A549 treated with DMSO at 1 μM for 4 hours (cell line): ENCODE measurements at places on chromosomes 3 and 15. TPM values are rescaled to one million over a fixed set of nuclear protein-coding genes. Genes with fewer than 3 reads are reported as not detected.

SERINC4 gene
- 0.06 to 0.23 TPM (median 0.12 TPM) in 4 of 5 replicates, not detected in the other for total RNA-seq

STT3B gene
- 73.2 to 90.4 TPM (median 89.2 TPM) in 5 replicates for total RNA-seq

SEMA7A gene
- 2.9 to 4.6 TPM (median 3.4 TPM) in 5 replicates for total RNA-seq

PARP16 gene
- 9.9 to 12.1 TPM (median 10.9 TPM) in 5 replicates for total RNA-seq

SH2D7 gene
- not detected in 5 replicates for total RNA-seq

ALS2CL gene
- total RNA-seq: 6.1 to 7.2 TPM (median 6.8 TPM) in 5 replicates

CAND2 gene
- total RNA-seq: 0.26 to 0.51 TPM (median 0.32 TPM) in 5 replicates

SERPINI2 gene
- not detected in 5 replicates for total RNA-seq

PLA2G4F gene
- total RNA-seq: not detected in 5 replicates

FAM227B gene
- total RNA-seq: 0.76 to 1.3 TPM (median 1.1 TPM) in 5 replicates

GOLGA6L10 gene
- total RNA-seq: 0.43 to 0.74 TPM (median 0.69 TPM) in 5 replicates

GOLGA8H gene
- total RNA-seq: 1.9 to 2.9 TPM (median 2.6 TPM) in 5 replicates

GP9 gene
- total RNA-seq: not detected in 5 replicates

WDR82 gene
- 50.0 to 59.3 TPM (median 55.6 TPM) in 5 replicates for total RNA-seq

NR1I2 gene
- not detected in 5 replicates for total RNA-seq

FBLN2 gene
- total RNA-seq: 1.5 to 2.8 TPM (median 2.3 TPM) in 5 replicates

LMCD1 gene
- total RNA-seq: 75.6 to 119 TPM (median 81.9 TPM) in 5 replicates

POPDC2 gene
- total RNA-seq: 0.16 to 0.99 TPM (median 0.24 TPM) in 4 of 5 replicates, not detected in the other

LOXL1 gene
- total RNA-seq: 0.43 to 0.92 TPM (median 0.55 TPM) in 5 replicates

LIPH gene
- 7.2 to 9.3 TPM (median 8.4 TPM) in 5 replicates for total RNA-seq

EPHA6 gene
- 0.09 to 0.20 TPM (median 0.11 TPM) in 5 replicates for total RNA-seq

ST8SIA2 gene
- total RNA-seq: 0.40 to 1.1 TPM (median 0.64 TPM) in 5 replicates

UQCC5 gene
- total RNA-seq: 52.0 to 85.4 TPM (median 56.0 TPM) in 5 replicates

CALML4 gene
- 6.9 to 10.6 TPM (median 9.2 TPM) in 5 replicates for total RNA-seq

ENTPD3 gene
- 0.05 TPM in 1 of 5 replicates, not detected in the others for total RNA-seq

SAMMSON gene
- not detected in 5 replicates for total RNA-seq

MELTF gene
- 46.4 to 63.5 TPM (median 58.3 TPM) in 5 replicates for total RNA-seq

PTX3 gene
- total RNA-seq: 0.45 to 1.1 TPM (median 0.75 TPM) in 5 replicates

TTC21A gene
- total RNA-seq: 1.3 to 2.5 TPM (median 1.8 TPM) in 5 replicates

KNG1 gene
- total RNA-seq: 0.17 TPM in 1 of 5 replicates, not detected in the others

TMEM207 gene
- total RNA-seq: not detected in 5 replicates

TPRG1 gene
- total RNA-seq: 0.14 to 0.55 TPM (median 0.24 TPM) in 5 replicates

VGLL3 gene
- 6.1 to 12.1 TPM (median 9.2 TPM) in 5 replicates for total RNA-seq

GOLGA6L7 gene
- total RNA-seq: not detected in 5 replicates

PPP1R2 gene
- total RNA-seq: 15.8 to 19.8 TPM (median 17.1 TPM) in 5 replicates

SLC12A8 gene
- total RNA-seq: 1.0 to 1.4 TPM (median 1.2 TPM) in 5 replicates

FBXO40 gene
- total RNA-seq: not detected in 5 replicates

P3H2 gene
- 33.5 to 53.7 TPM (median 45.8 TPM) in 5 replicates for total RNA-seq

IL12A gene
- 0.49 to 1.4 TPM (median 0.83 TPM) in 5 replicates for total RNA-seq

TJP1 gene
- 62.1 to 83.8 TPM (median 75.9 TPM) in 5 replicates for total RNA-seq

AADAC gene
- 18.4 to 23.3 TPM (median 21.6 TPM) in 5 replicates for total RNA-seq

VIPR1 gene
- total RNA-seq: 0.46 to 0.82 TPM (median 0.66 TPM) in 5 replicates

SLC6A1 gene
- total RNA-seq: 0.03 TPM in 1 of 5 replicates, not detected in the others

MEX3B gene
- 4.6 to 6.7 TPM (median 5.4 TPM) in 5 replicates for total RNA-seq

SLC12A1 gene
- total RNA-seq: not detected in 5 replicates

GNAT1 gene
- total RNA-seq: 0.09 TPM in 1 of 5 replicates, not detected in the others

CAMK2N2 gene
- total RNA-seq: 0.90 to 1.7 TPM (median 1.1 TPM) in 5 replicates

ARPIN gene
- 10.2 to 13.8 TPM (median 13.0 TPM) in 5 replicates for total RNA-seq

WNT5A gene
- 0.62 to 1.3 TPM (median 0.82 TPM) in 5 replicates for total RNA-seq

AGBL1 gene
- total RNA-seq: not detected in 5 replicates

ZPLD1 gene
- total RNA-seq: 0.04 to 0.07 TPM (median 0.06 TPM) in 4 of 5 replicates, not detected in the other

SMCO1 gene
- not detected in 5 replicates for total RNA-seq

ZNF860 gene
- total RNA-seq: 0.97 to 1.5 TPM (median 1.1 TPM) in 5 replicates
